ENCODE measurements at places on chromosomes 4 and X. TPM values are rescaled to one million over a fixed set of nuclear protein-coding genes. Genes with fewer than 3 reads are reported as not detected.

GRCh38 chrX:103780336-103781061, 3.9 kb downstream of the PLP1 start:
- no peak for DNase-seq

GRCh38 chr4:83780053-83780733, 244.3 kb downstream of the GPAT3 start:
- no peak for DNase-seq

TCEAL7 gene
- 1.3 TPM for total RNA-seq

DCHS2 gene
- 6.5 TPM for total RNA-seq

DNA sequence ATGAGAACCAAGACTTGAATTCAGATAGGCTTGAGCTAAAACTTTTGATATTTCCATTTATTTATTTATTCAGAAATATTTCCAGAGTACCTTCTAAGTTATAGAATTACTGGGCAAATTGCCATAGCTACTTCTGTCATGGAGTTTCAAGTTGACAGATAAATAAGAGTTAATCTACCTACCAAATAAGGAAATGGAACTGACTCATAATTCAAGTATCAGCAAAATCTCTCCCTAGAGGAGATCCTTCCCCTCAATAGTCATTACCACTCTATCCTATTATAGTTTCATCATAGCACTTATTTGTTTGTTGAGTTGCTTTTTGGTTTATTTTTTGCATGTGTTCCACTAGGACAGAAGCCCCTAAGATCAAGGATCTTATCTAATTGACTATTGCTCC, 48.8 kb upstream of the CCSER1 start:
- DNase-seq: no peak

ZC4H2 gene
- total RNA-seq: 3.1 TPM

OTUD6A gene
- 6.9 TPM for total RNA-seq

DNA sequence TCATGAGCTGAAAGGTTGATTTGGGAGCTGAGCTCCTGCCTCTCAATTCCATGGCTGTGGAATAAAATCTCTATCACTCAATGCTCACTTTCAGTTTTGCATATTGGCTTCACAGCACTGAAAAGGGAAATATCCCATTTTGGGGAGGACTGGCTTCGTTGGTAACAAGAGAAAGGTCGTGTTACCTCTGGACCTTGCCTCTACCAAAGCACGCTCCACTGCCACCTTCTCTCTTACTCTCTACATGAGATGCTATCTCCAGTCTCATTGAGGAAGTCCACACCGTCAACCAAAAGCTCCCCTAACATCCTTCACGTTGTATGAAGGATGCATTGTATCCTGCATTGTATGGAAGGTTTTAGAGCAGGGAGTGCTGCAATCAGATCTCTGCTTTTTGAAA, 195.0 kb upstream of the LDB2 start:
- no peak for DNase-seq

DNA sequence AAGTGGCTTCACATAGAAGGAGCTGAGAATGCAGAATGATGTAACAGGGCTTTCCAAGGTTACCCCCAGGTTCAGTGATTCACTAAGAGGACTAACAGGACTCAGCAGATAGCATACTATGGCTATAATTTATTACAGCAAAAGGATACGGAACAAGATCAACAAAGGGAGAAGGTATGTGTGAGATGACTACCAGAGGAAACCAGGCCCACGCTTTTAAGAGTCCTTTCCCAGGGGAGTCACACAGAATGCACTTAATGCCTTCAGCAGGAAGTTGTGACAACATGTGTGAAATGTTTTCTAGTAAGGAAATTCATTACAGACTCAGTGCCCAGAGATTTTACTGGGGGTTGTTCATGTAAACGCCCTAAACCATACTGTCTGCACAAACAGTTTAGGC, 373.6 kb upstream of the MAGEB2 start:
- no peak for DNase-seq

- DNase-seq: no peak
These were observed 117.6 kb upstream of the ATOH1 start for GRCh38 chr4:93710847-93711430.

- DNase-seq: no peak
These were observed 106.6 kb downstream of the CEP135 start for GRCh38 chr4:56055027-56055977.

- peak; percentile 14 for DNase-seq
These were observed 49.4 kb upstream of the PRR32 start for GRCh38 chrX:126770179-126770578.

- DNase-seq: no peak
These were observed 27.4 kb downstream of the ATOH1 start for GRCh38 chr4:93855926-93856325.

GRCh38 chrX:856566-857290, 226.1 kb downstream of the SHOX start:
- no peak for DNase-seq

Measured in testis (tissue), 5 donors.